ENCODE measurements at places on chromosomes 16 and 17.

GRCh38 chr16:47142486-47142820 is 1.3 kb downstream of the NETO2 start:
- no peaks in the 10 kb centered on the region for H3K36me3 ChIP-seq
- no peak for DNase-seq
- H3K27me3 ChIP-seq: peaks cover 19% of the 10 kb centered on the region
- H3K4me3 ChIP-seq: peak overlapping the region; percentile 78

DNA sequence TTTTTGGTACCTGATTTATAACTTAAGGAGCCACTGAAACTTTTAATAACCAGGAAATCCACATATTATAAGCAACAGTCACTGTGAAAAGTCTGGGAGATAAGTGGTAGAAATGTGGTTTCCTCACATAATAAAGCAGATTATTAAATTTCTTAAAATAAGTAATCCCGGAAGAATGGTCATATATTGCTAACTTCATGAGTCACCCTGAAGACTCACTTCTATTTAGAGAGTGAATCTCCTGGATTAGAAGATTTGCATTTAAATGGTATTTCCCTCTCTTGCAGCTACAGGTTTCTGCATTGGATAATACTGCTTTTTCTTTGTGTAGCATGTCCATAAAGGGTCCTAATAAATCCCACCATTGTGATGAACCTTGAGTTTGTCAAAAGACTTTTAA is 1286.8 kb upstream of the CDH8 start:
- H3K36me3 ChIP-seq: no peaks in the 10 kb centered on the region
- H3K27ac ChIP-seq: peak overlapping the region; percentile 64
- no peaks in the 10 kb centered on the region for H3K27me3 ChIP-seq
- no peaks in the 10 kb centered on the region for H3K4me1 ChIP-seq

DNA sequence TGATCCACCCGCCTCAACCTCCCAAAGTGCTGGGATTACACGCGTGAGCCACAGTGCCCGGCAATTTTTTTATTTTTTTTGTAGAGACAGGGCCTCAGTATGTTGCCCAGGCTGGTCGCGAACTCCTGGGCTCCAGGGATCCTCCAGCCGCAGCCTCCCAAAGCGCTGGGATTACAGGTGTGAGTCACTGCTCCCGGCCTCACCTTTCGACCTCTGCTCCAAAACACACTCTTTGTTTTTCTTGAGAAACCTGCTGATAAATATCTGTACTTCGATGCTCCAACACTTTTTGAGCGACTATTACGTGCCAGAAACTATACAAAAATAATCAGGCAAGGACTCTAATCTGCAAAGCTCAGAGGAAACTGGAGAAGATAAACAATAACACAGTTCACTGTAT is 1.0 kb downstream of the MED1 start:
- H3K36me3 ChIP-seq: peaks cover 43% of the 10 kb centered on the region
- peaks cover 38% of the 10 kb centered on the region for H3K4me1 ChIP-seq
- peak overlapping the region; percentile 84 for H3K4me3 ChIP-seq

DNA sequence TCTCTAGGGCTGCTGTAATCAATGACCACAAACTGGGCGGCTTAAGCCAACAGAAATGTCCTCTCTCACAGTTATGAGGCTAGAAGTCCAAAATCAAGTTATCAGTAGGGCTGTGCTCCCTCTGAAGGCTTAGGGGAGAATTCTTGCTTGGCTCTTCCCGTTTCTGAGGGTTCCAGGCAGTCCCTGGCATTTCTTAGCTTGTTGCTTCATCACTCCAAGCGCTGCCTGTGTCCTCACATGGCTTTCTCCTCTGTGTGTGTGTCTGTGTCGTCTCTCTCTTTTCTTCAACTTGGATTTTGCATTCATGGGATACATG is 13.7 kb upstream of the CDC42EP4 start:
- H3K36me3 ChIP-seq: no peaks in the 10 kb centered on the region
- H3K27ac ChIP-seq: no peak overlapping the region
- DNase-seq: no peak
- H3K27me3 ChIP-seq: no peaks in the 10 kb centered on the region
- no peak overlapping the region for H3K4me3 ChIP-seq
- peaks cover 3% of the 10 kb centered on the region for H3K4me1 ChIP-seq

GRCh38 chr17:14282726-14283125 is 18.2 kb upstream of the HS3ST3B1 start:
- DNase-seq: no peak
- no peak overlapping the region for H3K4me3 ChIP-seq
- H3K27me3 ChIP-seq: peaks cover 4% of the 10 kb centered on the region
- H3K4me1 ChIP-seq: no peaks in the 10 kb centered on the region
- no peak overlapping the region for H3K27ac ChIP-seq

Measured in spleen (tissue), 13 donors.